ENCODE measurements at places on chromosomes 11 and 22. TPM values are rescaled to one million over a fixed set of nuclear protein-coding genes. Genes with fewer than 3 reads are reported as not detected.

The FLRT1 gene
- total RNA-seq, result 0.38 TPM

The OR6A2 gene
- 0.20 TPM for total RNA-seq

The OR2AT4 gene
- total RNA-seq, result not detected

The PKNOX2 gene
- total RNA-seq, result 30.0 TPM

The MMP27 gene
- not detected for total RNA-seq

The ZDHHC24 gene
- 9.1 TPM for total RNA-seq

The SNX19 gene
- total RNA-seq, result 77.4 TPM

The CHEK2 gene
- total RNA-seq, result 10.1 TPM

The CARD10 gene
- total RNA-seq, result 6.4 TPM

The C11orf91 gene
- not detected for total RNA-seq

The GPR152 gene
- total RNA-seq, result not detected

The OMP gene
- total RNA-seq, result 0.55 TPM

DNA sequence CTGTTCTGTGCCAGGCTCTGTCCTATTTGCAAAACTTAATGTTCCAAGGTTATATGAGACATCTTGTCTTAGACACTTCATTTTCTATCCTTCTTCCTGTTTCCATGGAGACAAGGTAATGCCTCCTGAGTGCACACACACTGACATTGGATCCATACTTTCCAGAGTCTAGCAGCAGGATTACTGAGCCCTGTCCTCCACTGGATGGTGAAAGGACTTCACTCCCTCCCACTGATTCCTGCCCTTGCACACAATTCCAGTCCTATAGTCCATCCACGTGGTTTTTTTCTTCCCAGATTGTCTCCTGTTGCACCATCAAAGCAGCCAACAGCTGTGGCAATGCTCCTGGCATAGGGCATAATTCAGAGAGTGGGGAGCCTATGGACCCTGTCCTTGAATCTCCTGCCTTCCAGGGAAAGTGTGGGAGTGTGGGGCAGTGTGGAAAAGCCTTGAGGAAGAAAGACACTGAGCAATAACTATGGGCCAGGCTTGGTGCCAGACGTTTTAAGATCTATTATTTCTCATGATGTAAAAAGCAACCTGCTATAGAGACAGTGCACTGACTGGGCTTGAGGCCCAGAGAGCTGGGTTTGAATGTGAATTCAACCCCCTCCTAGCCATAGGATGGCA is 31.3 kb downstream of the SERPINH1 start:
- DNase-seq, result no peak

DNA sequence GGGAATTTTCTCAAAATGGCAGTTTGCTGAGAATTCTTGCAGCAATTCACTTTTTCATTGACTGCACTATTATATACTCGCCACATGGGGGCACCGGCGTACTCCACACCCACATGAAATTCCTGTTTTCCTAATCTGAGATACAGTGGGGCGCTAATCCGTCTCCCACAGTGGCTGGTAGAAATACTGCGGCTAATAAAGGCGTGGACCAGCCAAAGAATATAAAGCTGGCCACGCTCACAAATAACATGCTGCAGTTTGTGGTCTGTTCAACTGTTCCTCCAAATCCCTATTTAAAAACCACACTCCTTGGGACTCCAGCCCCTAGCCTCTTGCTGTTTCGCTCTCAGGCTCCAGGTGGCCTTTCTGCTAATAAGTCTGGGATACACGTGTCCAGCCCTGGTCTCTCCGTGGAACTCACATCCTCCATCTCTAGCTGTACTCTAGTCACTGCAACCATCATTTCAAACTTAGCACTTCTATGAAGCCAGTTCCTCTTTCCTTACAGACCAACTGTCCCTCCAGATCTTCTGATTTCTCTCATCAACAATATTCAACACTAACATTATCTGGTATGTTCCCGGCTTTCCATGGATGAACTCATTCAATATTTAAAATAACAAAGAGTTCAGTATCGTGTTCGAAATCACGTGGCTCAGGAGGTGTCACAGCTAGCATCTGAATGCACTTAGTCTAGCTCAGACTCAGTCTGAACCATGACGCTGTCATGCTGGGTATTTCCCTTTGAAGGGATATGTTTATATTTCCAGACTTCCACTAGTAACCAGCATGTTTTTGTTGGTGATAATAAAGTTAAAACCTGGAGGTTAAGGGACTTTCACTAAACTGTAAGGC is 22.0 kb downstream of the TBRG1 start:
- DNase-seq, result peak; percentile 67

GRCh38 chr22:41302811-41303210 is 1.5 kb downstream of the ZC3H7B start:
- no peak for DNase-seq

- no peak for DNase-seq
Measured at GRCh38 chr11:104852811-104853210, 45.4 kb downstream of the CASP12 start.

GRCh38 chr11:69463181-69463994 is 18.1 kb upstream of the LINC01488 start:
- no peak for DNase-seq

DNA sequence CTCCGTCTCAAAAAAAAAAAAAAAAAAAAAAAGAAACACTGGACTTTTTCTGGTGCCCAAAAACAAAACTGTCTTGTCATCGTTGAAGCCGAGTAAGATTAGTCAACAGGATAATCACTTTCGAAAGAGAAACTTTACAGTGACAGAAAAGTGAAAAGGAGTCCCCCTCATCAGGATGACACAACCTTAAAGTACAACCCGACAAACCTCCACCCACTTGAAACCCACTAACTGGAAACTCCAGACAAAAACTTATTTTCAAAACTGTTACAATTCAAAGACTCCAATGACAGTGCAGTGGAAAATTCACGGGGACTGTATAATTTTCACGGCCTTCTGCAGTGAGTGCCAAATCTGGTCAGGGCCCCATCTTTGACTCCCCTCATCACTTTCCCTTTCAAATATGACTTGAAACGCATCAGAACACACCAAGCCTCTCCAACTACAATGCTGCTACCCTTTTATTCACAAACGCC is 1.3 kb downstream of the DENND5A start:
- DNase-seq, result no peak

- DNase-seq, result no peak
Measured at GRCh38 chr11:43842021-43842420, 38.6 kb upstream of the ALKBH3 start.

DNA sequence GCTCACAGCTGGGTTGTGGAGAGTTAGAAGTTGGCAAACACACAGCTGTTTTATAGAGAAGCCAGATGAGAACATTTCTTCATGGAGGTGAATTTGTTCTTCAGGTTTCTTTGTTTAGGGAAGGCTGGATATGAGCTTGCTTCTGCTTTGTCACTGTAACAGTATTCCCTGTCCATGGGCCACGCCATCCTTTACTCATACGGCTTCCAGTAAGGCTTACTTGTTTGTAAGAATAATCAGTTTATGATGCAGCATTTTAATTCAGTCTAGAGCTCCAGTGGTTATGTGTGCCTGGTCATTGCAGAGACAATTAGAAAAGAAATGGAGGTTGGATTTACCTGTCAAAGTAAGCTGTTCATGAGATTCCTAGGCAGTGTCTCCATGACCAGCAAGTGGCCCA is 131.8 kb downstream of the TRIM44 start:
- DNase-seq, result no peak

GRCh38 chr11:85694385-85694980 is 8.5 kb upstream of the CCDC89 start:
- no peak for DNase-seq

DNA sequence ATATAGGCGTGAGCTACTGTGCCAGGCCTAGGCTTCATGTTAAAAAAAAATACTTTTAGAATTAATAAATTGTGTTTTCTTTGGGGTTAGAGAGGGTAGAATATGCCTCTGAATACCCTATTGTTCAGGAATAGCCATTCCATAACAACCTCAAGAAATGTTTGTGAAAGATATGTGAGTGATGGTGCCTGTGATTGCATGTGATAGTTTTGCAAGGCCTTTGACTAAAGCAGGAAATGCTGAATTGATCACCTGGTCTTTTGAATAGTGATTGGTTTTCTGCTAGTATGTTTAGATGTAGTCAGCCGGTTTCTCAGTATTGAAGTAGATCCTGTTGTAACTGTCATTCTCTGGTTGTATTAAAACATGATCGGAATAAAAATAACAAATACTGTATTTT is 73.4 kb downstream of the UVRAG start:
- no peak for DNase-seq

- no peak for DNase-seq
Measured at GRCh38 chr11:63985812-63986155, 454 bp upstream of the OTUB1 start.

- DNase-seq, result no peak
Measured at GRCh38 chr11:2853997-2854560, 31.5 kb downstream of the CDKN1C start.

- no peak for DNase-seq
Measured at GRCh38 chr11:130278745-130279144, 36.0 kb downstream of the ZBTB44 start.

- DNase-seq, result no peak
Measured at GRCh38 chr11:8681837-8682302, 595 bp downstream of the TRIM66 start.
